8988T (cell line): ENCODE measurements at places on chromosomes 6 and 20.

DNA sequence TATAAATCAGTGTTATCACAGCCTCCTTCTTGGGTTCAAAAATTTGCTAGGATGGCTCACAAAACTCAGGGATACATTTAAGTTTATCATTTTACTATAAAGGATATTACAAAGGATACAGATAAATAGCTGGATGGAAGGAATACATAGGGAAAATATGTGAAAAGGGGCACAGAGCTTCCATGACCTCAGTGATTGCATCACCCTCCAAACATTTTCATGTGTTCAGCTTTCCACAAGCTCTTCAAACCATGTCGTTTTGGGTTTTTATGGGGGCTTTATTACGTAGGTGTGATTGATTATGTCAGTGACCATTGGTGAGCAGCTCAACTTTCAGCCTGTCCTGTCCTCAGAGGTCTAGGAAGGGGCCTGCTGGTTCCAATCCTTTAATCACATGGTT is 68.0 kb downstream of the CYB5R4 start:
- no peak for DNase-seq

DNA sequence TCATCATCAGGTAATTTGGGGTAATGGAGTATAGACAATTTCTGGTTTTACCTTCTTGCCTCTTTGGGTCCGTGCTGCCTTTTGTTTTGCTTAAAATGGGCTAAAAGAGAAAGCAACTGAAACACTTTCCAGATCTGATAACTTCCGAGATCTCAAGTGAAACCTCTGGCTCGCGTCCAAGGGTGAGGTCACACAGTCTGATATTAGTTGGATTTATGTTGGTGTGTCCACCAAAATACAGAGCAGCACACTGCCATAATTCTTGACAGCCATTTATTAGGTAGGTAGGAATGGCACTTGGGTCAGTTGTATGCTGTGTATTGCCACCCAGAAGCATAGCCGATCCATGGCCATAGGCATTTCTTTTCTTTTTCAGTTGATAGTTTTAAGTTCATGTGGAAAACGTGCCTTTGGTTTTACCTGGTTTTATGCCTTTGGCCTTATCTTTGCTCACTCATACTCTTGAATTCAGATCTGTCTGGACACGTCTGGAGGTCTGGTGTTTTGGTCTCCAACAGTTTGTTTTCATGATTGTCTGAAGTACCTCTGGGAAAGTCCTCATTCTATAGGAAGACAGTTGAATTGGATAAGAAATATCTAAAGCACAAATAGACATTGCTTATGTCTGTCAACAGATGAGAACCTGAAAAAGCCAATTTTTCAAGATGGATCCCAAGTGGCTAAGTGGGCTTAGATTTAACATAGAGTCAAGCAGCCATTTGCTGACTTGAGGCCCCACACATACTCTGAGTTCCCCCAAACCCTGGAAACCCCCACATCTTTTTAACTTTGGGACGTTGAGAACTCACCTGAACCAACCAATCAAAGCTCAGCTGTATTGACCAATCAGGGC is 320.8 kb downstream of the SOX4 start:
- no peak for DNase-seq

DNA sequence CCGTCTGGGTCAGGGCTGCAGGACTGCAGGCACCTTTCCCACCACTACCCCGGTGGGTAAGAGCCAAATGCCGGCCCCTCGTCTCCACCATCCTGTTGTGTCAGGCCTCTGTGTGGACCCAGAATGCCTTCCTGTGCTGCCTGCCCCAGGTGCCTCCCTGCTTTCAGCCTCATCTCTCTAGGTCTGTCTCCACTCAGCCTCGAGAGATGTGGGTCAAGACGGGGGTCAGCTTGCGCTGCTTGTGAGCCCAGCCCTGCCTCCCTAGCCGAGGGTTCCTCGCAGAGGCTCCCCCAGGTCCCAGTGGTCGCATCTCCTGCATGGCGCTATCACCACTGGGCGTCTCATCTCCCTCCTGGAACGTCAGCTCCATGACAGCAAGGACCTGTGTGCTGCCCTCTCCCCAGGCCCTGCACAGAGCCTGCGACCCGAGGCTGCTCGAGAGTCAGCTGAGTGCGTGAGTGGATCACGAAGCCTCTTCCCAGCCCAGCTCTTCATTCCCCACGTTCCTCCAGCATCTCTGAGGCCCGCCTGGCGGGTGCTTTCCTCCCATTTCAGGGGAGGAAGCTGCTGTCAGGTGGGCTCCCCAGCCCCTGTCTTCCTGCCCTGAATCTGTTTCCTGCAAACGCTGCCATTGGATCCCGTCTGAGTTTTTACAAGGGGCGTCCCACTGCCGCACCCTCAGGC is 38.7 kb upstream of the ZBP1 start:
- DNase-seq = peak; percentile 46

DNA sequence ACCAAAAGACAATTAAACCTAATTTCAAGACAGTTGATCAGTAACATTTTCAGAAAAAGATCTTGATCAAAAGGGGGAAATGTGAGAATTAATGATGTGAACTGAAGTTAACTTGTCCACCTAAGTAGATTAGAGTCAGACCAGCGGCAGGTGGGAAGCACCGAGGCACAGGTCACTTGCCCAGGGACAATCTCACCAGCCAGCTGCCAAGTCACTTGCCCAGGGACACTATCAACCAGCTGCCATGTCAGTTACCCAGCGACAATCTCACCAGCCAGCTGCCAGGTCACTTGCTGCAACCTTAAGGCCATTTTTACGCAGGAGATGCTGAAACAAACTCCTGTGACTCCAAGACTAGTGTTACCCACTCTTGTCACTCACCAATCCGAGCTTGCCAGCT is 187.6 kb upstream of the THBS2 start:
- no peak for DNase-seq

DNA sequence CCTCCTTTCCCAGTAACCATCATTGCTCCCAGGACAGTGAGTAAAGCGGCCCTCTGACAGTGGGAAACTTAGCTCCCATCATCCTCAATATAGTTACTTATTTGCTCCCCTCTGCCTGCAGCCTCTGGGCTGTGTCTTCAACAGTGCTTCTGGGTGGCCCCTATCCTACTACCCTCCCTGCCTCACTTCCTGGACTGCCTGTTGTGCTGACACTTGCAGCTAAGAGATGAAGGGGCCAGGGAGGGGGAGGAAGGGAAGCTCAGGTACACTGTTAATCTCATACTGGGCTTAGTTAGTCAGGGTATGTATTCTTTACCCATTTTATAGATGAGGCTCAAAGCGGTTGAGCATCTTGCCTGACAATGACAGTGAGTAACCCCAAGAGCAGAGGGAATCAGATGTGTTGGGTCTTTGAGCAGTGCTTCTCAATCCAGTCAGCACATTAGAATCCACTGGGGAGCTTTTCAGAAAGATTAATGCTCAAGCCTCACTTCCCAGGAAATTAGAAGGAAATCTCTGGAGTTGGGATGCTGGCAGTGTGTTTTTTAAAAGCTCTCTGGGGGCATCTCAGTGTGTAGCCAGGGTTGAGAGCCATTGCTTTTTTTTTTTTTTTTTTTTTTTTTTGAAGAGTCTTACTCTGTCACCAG is 27.1 kb upstream of the KCNK5 start:
- DNase-seq = no peak

DNA sequence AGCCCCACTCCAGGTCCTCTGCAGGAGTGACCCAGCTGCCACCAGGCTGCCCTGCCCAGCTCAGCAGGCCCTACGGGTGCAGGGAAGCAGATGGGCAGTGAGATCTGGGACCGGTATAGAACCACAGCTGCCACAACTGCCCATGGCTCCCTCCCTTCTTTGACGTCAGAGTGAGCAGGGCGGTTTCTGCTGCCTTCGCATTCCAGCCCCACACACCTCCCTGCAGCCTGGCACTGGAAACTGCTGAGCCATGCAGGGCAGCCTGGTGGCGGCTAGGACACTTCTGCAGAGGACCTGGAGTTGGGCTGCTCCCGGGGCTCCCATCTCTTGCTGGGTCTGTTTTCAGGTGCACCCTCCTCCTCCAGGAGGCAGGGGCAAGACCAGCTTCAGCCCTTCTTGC is 101.6 kb upstream of the CD93 start:
- no peak for DNase-seq

DNA sequence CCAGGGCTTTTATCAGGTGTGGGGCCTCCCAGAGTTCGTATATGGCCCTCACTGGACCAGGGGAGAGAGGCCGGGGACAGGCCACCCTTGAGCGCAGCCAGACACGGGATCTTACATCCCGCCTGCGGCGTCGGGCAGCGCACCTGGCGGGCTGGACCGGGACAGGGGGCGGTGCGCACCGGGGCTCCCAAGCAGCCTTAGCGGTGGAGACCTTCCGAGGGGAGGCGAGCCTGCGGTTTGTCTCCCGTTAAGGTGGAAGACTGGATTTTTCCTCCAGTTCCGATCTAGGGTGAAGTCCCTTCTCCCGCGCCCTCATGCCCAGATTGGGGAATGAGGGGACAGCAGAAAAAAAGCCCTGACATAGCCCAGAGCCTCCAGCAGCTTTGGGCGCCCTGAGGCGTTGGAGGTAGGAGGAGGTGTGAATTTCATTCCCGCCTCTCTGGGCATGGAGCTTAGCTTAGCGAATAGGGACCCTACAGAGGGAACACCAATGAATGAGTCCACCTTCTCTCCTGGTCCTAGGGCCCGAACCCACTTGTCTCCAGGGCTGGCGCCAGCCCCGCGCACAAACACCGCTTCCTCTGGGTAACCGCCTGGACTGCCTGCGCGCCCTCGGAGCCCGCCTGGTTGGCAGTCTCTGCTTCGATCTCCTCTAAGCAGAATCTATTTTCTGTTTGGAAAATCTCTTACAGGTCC is 6.7 kb upstream of the LAMP5 start:
- DNase-seq = no peak

DNA sequence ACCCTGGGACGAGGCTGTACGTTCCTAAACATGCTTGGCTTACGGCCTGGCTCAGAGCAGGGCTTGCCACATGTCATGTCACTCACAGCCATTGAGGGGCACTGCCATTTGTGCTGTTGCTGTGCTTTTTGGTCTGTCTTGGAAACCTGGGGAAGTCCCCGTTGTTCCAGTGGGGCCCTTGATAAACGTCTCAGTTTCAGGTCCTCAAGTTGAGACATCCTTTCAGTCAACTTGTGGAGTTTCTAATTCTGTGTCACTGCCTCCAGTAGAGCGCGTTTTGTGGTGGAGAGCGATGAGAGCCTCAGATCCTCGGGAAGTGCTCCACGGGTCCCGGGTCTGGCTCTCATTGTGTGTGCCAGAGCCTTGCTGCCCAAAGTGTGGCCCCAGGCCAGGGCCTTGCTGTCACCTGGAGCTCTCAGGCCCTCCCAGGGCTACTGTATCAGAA is 43.0 kb upstream of the CCR6 start:
- no peak for DNase-seq

GRCh38 chr6:41054511-41054910 is 1.5 kb downstream of the APOBEC2 start:
- no peak for DNase-seq

GRCh38 chr6:127952831-127953230 is 52.0 kb upstream of the THEMIS start:
- no peak for DNase-seq

GRCh38 chr20:9493803-9494202 is 20.6 kb upstream of the LAMP5 start:
- no peak for DNase-seq

GRCh38 chr6:101826678-101827077 is 433.2 kb downstream of the GRIK2 start:
- no peak for DNase-seq
